ENCODE measurements at places on chromosomes 16 and 17.
A peak's percentile ranks its signal among the peaks of the same experiment; 100 is the strongest.

DNA sequence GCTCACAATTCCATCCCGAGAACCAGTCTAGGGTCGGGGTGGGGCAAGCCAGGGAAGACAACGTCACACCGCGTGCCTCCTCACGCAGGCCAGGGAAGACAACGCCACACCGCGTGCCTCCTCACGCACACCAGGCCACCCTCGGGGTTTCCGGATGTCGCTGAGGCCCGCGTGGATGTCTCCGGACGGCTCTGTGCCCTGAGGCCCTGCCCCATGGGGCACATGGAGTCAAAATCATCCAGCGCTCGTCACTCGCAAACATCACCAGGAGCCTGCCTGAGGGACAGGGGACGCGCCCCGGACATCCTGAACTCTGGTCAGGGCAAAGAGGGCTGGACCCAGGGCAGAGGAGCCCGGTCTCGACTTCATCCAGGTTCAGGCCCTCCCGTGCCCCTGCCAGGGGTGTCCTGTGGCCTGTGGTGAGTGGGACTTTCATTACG lies 3.7 kb downstream of the TMEM204 start:
- DNase-seq = no peak

- DNase-seq = peak; percentile 57
Measured at GRCh38 chr16:22192261-22193062, 13.6 kb upstream of the EEF2K start.

- peak; percentile 7 for DNase-seq
Measured at GRCh38 chr16:28140788-28141618, 70.8 kb downstream of the XPO6 start.

- no peak for DNase-seq
Measured at GRCh38 chr17:67974598-67975066, 21.6 kb downstream of the C17orf58 start.

GRCh38 chr16:57331355-57331754 lies 27.2 kb upstream of the CCL22 start:
- no peak for DNase-seq

DNA sequence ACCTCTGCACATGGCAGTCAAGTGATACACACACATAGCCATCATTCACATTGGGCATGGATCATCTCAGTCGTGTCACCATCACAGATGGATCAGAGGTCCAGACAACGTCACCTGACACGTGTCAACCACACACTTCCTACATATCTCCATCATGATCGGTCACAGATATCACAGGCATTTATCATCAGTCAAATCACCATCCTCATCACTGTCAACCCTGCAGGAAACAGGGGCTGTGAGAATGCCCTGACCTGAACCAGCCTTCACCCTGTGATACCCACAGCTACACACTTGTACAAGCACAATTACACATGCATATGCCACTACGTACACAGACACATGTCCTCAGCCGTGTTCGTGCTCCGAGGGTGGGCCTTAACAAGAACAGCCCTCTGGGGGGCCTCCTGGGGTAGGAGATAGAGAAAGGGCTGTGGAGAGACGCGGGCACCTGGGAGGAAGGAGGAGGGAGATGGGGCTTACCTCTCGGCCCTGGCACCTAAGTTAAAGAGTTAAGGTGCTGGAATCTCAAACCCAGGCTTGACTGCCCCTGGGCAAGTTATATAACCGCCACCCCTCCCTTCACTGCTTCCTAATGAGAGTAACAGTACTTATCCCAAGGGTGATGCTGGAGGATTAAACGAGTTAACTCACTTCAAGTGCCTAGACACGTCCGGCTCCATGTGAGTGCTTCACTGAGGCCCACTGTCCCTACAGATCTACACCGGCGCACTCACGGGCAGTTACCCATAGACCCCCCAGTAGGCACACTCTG lies 1.1 kb downstream of the SLC12A4 start:
- DNase-seq = no peak

- DNase-seq = no peak
Measured at GRCh38 chr16:5918567-5919130, 821.1 kb upstream of the EEF2KMT start.

DNA sequence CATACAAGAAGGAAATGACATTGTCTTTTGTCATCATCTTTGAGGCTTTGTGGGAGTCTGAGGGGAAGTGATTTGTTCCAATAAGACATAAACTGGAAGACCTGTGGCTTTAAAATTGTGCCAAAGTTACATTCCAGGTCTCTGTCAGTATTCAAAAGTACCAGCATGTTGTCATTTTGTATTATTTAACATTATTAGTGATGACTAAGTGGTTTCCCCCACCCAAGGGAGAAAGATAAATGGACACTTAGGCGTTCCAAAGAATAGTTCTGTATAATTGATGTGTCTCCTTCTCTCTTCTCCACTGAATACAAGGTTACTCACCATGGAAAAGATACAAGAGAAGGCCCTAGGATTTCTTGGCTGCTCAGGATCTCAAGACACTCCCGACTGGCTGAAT lies 3.8 kb downstream of the CFAP97D1 start:
- DNase-seq = no peak

- no peak for DNase-seq
Measured at GRCh38 chr17:57554826-57555635, 190.1 kb downstream of the CCDC182 start.

DNA sequence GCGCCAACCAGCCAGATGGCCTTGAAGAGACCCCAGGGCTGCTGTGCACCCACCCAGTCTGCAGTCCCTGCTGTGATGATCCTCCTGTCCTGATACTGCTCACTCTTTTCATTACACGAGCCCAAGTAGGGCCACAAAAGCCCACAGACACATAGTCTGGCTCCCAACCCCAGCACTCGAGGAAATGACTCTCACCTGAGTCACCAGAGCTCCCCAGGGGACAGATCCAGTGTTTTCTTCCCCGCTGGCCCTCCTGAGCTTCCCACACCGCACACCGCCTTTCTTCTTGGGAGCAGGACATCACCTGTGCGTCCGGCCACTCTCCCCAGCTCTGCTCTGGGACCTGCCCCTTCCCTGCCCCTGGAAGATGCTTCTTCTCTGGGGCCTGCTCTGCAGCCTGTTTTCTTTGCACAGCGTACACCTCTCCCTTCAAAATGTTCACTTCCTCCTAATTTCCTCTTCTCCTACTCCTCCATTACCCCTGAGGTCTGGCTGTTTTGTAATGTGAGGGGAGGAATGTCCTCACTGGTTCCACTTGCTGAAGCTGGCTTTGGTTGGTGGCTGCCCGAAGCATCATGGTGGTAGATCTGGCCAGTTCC lies 2.0 kb upstream of the SCN4A start:
- DNase-seq = no peak

DNA sequence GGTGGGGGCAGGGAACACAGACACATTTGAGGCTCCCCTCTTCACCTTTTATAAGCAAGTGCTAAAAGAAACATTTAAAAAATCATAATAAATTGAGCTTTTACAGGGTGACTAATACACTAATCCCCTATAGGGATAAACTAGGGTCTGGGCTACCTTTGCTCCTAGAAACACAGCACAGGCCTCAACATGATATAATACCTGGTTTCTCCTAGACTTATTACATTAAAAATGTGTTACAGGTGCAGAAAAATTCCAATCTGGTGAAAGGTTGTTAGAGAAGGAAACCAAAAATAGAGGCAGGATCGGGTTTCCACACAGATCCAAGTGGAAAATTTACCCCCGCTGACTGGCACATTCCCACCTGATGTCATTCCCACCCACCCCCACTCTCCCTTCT lies 124.7 kb upstream of the NOG start:
- DNase-seq = no peak

DNA sequence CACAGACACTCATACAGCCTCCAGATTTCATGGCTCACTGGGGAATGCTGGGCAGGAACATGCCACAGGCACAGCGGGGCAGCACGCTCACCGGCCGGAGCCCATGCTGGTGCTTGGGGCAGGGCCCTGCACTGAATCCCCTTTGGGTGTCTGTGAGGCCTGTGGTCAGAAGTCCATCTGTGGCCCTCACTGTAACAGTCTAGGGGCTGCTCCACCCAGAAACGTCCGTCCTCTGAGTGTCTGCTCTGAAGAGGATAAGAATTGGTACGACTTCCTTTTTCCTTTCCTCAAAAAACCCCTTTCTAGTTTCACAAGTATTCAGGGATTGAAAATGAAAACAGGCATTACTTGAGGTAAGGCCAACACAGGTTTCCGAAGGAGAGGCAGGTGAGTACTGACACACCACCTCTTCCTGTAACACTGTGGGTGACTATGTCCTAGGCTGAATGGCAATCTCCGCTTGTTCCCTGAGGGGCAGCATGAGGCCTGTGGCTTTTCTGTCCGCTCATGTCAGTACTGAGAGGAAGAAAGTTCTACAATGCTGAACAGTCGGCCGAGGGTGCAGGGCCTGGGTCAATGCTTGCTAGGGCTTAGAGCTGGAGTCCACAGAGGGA lies 42.5 kb downstream of the TMEM11 start:
- DNase-seq = no peak

DNA sequence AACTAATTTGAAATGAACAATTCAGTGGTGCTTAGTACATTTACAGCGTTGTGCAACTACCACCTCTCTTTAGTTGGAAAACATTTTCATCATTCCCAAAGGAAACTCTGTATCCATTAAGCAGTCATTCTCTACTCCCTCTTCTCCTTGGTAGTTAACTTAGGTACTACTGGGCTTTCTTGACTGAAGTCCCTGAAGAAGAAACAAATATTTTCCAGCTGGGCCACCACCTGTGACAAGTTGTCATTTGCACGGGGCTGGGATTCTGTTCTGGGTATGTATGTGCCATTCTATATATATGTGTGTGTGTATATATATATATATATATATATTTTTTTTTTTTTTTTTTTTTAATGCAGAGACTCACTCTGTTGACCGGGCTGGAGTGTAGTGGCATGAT lies 15.4 kb upstream of the RMI2 start:
- DNase-seq = no peak

GRCh38 chr16:68910051-68910450 lies 66.7 kb downstream of the TANGO6 start:
- DNase-seq = no peak

DNA sequence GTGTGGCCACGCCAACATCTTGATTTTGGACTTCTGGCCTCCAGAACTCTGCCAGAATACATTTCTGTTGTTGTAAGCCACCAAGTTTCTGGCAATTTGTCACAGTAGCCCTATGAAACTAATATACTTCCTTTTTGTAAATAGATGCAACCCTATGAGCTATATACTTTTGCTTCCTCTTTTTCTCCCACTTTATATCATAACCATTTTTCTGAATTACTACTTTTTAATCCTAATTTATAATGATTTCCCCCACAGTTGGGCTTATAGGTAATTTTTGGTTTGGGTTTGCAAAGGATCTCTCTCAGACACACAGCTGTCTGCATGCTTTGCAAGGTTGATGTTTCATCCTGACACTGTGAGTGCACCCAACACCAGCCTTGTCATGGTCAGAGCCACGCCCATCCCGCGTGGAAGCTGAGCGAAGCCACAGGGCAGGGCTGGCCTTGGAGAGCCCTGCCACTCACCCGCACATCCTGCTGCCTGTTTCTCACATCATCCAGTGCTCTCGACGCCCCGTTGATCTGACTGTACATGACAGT lies 5.8 kb downstream of the TRIM25 start:
- no peak for DNase-seq

DNA sequence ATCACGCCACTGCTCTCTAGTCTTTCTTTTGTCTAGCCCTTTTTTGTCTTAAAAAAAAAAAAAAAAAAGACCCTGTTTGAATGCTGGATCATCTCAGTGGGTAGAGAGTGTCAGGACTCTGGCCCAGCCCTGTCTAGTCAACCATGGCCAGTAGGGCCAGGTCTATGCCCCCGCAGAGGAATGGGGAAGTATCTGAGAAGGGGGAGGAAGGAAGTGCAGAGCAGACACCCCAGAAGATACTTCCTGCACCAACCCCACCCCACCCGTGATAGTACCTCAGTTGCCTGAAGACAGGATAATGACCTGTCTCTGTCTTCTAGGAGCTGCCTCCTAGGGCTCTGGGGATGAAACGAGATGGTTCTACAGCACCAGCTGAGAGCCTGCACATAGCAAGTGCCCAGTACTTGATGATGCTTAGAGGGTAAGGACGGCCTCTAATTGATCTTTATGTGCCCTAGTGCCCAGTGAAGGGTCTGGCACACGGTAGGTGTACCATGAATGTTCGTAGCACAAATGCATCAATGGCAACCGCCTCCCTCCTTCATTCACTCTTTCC lies 55.4 kb downstream of the ABAT start:
- DNase-seq = no peak

DNA sequence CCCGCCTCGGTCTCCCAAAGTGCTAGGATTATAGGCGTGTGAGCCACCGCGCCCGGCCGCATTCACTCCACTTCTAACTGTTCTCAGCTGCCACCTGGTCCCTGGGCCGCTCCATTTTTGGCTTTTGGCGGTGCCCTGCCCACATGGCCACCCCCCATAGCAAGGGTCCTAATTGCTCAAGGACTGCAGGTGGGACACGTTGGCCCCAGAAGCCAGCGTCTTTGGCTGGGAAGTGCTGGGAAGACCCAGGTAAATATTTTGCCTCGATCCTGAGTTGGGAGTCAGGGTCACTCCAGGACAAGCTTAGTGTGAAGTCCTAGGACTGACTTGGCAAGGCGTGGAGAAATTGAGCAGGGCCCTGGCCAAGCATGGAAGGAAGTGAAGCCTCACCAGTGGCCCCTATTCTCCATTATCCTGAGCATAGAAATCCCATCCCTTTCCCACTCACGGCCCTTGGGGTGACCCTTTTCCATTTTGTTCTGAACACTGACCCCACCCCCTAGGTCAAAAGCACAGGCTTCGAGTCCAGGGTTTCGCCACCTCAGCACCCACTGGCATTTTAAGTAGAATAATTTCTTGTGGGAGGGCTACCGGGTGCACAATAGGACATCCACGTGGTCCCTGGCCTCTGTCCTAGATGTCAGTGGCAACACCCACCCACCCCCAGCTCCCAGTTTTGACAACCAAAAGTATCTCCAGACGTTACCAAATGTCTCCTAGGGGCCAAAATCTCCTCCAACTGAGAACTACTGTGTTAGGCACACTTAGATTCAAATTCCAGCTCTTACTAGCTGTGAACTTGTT lies 5.9 kb upstream of the WDR81 start:
- no peak for DNase-seq

- DNase-seq = no peak
Measured at GRCh38 chr17:27825459-27825858, 25.1 kb upstream of the NOS2 start.

GRCh38 chr17:76421044-76421407 lies 31.9 kb downstream of the UBE2O start:
- DNase-seq = no peak

DNA sequence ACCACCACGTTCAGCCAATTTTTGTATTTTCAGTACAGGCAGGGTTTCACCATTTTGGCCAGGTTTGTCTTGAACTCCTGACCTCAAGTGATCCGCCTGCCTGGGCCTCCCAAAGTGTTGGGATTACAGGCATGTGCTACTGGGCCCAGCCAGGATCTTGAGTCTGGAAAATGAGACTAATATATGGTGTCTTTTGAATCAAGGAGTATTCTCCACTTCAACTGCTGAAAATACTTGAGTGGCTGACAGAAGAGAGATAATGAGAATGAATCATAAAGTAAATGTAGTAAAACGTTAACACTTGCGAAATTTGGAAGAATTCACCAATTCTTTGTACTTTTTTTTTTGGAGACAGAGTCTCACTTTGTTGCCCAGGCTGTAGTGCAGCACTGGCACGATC lies 16.6 kb downstream of the SMYD4 start:
- no peak for DNase-seq

Measured in stimulated activated CD4-positive, alpha-beta T cell treated with anti-CD3 and anti-CD28 coated beads, TNF-alpha, amount 100 ng/mL, for 24 hours (primary cell).